GOT3 (cell line): ENCODE measurements at places on chromosomes 7 and 10.

- no peak for DNase-seq
Measured at GRCh38 chr7:41691286-41692190, 11.4 kb downstream of the INHBA start.

- no peak for DNase-seq
Measured at GRCh38 chr10:12799714-12800113, 201.8 kb downstream of the CCDC3 start.

GRCh38 chr10:68665841-68666240 lies 55.2 kb upstream of the CCAR1 start:
- DNase-seq = no peak

- no peak for DNase-seq
Measured at GRCh38 chr10:93173967-93174845, 100.5 kb downstream of the CYP26A1 start.

- DNase-seq = no peak
Measured at GRCh38 chr7:22549667-22550513, 49.9 kb upstream of the STEAP1B start.

DNA sequence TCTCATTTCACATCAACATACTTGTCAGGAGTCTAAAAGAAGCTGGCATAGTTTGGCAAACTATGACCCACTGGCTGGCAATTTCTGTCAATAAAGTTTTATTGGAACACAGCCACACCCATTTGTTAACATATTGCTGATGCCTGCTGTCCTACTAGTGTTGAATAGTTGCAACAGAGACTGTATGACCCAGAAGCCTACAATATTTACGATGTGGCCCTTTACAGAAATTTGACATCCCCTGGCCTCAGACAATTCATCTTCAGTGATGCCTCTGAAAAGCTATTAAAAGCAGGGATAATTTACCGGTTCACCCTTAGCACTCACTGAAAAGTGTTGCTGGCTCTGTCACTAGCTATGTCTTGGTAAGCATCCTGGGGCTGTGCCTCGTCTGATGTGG lies 155.2 kb downstream of the ARID5B start:
- DNase-seq = no peak
